ENCODE measurements at places on chromosomes 2 and 18.

DNA sequence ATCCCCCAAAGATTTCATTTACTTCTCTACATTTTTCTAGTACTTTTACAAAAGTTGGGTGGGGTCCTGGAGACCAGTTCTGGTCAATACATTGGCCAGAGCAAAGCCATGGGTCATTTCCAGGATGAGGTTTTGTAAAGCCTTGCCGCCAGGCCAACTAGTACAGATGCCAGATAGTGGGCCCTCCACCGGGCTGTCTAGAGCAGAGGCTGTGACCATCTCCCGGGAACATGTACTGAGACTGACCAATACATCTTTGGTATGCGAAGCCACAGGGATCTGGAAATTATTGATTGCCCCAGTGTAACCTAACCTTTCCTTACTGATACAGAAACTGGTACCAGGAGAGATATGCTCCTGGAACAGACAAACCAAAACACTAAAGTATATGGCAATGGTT is 599.2 kb downstream of the ADCYAP1 start:
- DNase-seq, result no peak

DNA sequence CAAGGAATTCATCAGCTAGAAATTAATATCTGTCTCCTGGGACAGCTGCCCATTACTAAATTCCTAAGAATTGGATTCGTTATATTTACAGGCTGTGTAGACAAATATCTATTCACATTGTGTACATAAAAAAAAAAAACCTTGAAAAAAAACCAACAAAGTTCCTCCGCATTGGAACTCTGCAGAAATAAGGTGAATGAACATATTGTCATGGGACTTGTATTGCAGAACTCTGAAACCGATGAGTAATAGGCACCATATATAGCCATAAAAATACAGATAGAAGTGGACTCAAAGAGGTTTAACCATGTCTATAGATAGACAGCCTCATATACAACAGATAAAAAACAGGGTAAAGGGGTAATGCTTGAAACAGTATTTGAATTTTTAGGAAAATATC is 909.9 kb upstream of the CHAC2 start:
- no peak for DNase-seq

- no peak for DNase-seq
These were observed 445.2 kb downstream of the IRS1 start for GRCh38 chr2:226354434-226354833.

DNA sequence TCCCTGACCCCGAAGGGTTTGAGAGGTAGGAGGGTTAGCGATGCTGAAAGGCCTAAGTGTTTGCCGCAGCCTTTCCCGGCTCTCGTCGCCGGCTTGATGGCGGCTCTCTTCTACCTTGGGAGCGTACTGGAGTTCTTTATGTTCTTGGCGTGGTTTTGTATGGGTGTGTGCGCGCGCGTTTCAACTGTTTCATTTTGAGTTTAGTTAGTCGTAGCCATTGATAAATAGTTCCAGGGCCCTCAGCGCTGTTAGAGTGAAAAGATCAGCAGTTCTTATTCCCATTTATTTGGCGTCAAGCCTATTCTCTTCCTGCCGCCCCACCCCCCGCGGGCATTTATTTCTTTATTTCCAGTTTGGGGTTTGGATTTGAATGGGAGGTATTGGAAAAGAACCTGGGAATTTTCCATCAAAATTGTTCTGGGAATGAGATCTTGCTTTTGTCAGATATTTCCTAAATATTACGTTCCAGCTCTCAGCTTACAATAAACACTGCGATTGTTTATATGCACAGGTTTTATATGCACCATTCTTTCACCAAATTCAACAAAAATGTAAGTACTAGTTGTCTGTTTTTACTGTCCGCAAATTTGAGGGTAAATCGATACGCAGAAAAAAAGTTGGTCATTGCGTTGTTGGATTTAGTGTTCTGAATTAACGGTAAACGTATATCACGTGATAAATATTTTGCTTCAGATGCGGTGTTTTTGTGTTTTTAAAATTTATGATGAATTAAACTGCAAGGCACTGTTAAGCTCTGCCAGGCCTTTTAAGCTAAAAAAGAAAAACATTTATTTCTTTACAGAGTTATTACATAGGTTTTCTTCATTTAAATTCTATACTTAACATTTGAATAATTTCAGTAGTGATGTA is 954 bp downstream of the CCNT2 start:
- peak; percentile 66 for DNase-seq

DNA sequence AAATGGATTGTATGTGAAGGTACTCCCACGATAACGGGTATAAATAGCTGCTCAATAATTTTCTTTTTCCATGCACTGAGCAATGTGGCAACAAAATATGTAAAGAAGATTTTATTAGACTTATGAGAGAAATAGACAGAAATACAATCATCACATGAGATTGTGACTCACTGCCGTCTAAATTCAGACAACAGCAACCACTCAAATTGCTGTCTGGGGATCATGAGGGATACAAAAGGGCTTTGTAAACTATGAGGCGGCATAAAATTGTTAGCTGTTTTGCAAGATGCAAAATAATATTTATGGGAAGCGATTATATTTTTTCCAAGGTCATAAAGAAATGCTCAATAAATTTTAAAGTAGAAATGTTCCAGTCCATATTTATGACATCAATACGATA is 259.1 kb upstream of the AGAP1 start:
- DNase-seq, result no peak

DNA sequence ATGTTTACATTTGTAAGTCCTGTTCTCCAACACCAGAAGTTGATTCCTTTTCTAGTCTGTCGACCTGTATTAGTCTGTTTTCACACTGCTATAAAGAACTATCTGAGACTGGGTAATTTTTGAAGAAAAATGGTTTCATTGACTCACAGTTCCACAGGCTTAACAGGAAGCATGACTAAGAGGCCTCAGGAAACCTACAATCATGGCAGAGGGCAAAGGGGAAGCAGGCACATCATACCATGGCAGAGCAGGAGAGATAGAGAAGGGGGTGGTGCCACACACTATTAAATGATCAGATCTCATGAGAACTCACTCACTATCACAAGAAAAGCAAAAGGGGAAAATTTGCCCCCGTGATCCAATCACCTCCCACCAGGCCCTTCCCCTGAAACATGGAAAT is 112.8 kb upstream of the MAP3K20 start:
- DNase-seq, result peak; percentile 88

GRCh38 chr2:23419171-23420090 is 34.5 kb downstream of the KLHL29 start:
- DNase-seq, result no peak

- DNase-seq, result no peak
These were observed 205.9 kb downstream of the BABAM2 start for GRCh38 chr2:28096421-28096820.

- DNase-seq, result no peak
These were observed 155.6 kb upstream of the CCDC68 start for GRCh38 chr18:55114876-55115275.

DNA sequence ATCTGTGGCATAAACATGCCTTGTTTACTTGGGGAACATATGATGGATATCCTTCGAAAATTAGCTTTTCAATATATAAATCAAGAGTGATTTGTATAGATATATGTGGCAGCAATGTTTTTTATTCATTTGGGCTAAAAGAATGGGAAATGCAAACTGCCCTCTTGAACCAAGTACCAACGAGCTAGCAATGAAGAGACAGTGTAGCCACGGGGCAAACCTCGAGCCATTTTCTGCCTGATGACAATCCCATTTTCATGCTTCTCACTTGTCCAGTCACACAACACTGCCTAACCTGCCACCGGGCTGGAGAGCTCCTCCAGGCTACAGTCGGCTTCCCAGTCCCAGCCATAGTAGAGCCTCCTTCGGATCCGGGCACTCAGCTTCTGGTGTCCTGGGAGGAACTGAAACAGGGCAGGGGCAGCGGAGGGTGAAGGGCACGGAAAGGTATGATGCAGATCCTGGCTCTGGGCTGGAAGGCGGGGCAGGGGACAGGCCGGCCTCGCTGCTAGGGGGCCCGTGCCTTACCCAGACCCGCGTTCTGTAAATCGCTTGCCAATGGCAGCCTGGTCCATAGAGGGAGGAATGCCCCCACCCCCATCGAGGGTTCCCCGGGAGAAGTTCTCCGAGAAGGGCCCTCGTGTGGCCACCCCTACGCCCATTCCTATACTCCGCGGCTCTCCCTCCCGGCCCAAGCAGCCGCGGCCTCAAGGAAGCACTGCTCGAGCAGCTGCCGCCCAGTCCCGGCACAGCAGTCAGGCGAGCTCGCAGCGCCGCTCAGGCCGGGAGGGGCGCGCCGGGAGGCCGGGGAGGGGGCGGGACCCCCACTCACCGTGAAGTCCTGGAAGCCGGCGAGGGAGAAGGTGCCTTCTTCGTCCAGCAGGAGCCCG is 552 bp downstream of the CNPPD1 start:
- DNase-seq, result peak; percentile 70

- DNase-seq, result no peak
These were observed 265.4 kb upstream of the TFPI start for GRCh38 chr2:187819624-187820023.

- no peak for DNase-seq
These were observed 64.8 kb upstream of the LCLAT1 start for GRCh38 chr2:30382162-30382783.

GRCh38 chr2:224847961-224848850 is 132.0 kb upstream of the CCDC195 start:
- no peak for DNase-seq

- DNase-seq, result no peak
These were observed 29.6 kb upstream of the FOSL2 start for GRCh38 chr2:28362991-28363521.

GRCh38 chr2:209872675-209873074 is 101.0 kb downstream of the UNC80 start:
- DNase-seq, result peak; percentile 18

DNA sequence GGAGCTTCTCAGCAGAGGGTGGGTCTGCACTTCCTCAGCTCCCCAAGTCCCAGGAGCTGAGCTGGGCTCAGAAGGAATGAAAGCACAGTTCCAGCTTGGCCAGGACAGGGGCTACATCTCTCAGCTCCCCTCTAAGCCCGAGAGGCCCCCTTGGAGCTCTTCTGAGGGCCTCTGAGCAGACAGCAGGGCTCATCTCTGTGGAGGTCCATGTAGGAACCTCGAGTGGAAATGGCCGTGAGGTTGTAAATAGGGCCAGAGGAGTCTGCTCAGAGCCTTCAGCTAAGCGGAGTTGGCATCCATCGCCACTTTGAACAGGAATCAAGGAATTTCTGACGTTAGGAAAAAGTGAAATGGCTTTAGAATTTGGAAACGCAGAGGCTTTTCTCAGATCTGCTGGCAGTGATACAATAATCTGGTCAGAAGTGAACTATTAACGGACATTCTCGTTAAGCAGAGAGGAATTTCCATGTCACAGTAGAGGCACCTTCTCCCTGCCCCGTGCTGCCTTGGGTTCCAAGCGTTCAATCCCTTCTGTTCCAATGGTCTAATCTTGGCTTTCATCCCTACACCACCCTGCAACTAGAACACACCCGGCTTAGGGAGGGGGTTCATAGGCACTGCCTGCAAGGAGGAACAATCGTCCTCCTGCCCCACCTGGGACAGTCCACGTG is 213.9 kb downstream of the NDUFA10 start:
- no peak for DNase-seq

GRCh38 chr2:16855183-16855582 is 189.5 kb upstream of the CYRIA start:
- no peak for DNase-seq

DNA sequence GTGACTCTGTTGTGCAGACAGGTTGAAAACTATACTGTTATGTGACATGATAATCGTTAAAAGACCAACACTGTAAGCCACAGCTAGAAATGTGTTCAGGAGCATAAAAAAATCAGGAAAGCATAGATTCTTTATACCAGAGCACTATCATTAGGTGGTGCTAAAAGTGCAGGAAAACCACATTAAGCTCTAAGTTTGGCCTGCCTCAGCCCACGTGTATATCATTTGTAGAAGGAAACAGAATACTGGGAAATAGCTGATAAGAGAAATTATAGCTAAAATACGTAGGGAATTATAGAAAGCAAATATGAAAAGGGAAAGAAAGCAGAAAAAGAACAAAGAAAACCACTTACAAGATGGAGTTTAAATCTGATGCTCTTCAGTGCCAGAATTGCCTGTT is 26.5 kb upstream of the C2orf74 start:
- DNase-seq, result peak; percentile 62

- DNase-seq, result no peak
These were observed 1239.4 kb upstream of the CRIM1 start for GRCh38 chr2:35116151-35116550.
